ENCODE measurements at places on chromosomes 5 and 9.

DNA sequence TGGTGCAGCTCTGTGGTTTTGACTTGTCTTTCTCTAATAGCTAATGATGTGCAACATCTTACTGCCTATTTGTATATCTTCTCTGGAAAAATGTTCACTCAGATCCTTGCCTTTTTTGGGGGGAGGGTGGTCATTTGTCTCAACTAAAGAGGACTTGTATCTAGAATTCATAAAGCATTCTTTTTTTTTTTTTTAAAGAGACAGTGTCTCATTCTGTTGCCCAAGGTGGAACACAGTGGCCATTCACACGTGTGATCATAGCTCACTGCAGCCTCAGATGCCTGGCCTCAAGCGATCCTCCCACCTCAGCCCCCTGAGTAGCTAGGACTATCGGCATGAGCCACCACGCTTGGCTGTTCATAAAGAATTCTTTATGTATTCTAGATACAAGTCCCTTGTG is 33.2 kb downstream of the HABP4 start:
- no peak for DNase-seq

- no peak for DNase-seq
Observed at GRCh38 chr5:402615-403359, 40.2 kb upstream of the EXOC3 start.

GRCh38 chr9:18421391-18421790 is 52.6 kb upstream of the ADAMTSL1 start:
- DNase-seq: no peak

- peak; percentile 24 for DNase-seq
Observed at GRCh38 chr9:137053944-137054931, at the start of gene ENTPD2. Gene ENTPD2, minus strand, starts transcription at chr9:137054061. Its CDS starts 64 bp downstream, at chr9:137053997.

- no peak for DNase-seq
Observed at GRCh38 chr5:19928562-19929421, 59.2 kb downstream of the CDH18 start.

DNA sequence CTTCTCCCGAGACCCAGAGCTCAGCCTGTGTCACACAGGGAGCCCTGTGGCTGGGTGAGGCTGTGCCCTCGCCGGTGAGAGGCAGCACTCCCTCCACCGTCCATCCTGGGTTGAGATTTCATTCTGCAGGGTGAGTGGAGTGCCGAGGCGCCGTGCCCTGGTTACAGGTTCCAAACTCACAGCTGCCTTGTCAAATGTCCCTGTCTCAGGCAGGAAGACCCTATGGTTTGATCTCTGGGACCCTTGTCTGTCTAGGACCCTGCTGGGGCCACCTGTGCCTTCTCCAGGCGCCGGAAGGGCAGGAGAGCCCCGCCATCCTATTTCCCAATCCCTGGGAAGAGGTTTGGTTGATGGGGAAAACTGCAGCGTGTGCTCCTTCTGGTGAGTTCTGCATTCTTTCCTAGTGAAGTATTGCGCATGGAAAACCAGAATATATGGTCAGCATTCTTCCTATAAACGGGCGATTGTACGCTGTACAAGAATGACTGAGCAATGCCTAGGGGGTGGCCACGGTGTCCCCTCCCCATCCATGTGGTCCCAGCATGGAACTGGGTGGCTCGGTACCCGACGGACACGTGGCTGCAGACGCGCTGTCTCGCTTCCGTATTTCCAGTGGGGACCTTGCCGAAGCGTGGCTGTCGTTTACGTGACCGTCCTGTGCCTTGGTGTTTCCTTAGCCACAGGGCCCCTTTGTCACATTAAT is 95.9 kb upstream of the COL5A1 start:
- DNase-seq: no peak

DNA sequence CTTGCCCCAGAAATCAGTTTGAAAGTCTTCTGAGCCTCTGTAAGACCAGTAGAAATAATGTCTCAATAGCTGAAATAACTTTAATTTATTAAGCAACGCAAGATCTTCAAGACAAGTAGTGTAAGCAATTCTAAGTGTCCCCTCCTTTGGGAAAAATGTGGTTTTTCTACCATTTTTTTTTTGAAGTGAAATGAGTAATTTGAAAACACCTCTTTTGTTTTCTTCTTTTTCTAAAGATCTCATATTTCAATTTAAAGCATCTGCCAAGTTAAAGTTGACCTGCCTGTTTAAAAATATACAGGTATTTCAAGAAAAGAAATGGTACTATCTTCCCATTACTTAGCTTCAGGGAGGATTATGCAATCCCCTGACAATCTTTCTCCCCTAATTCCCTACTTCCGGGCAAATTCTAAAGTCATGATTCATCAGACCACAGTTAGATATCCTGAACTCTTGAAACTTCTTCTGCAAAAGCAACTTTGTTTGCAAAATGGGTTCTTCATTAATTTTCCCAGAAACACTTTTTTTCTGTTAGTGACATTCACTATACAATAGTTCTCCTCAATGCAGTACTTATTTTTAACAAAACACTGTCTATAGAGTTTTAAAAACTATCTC is 7.8 kb upstream of the ANXA1 start:
- DNase-seq: no peak

GRCh38 chr5:82097-82496 is 9.9 kb upstream of the PLEKHG4B start:
- no peak for DNase-seq

- DNase-seq: no peak
Observed at GRCh38 chr5:145010834-145011233, 824.3 kb downstream of the PRELID2 start.

DNA sequence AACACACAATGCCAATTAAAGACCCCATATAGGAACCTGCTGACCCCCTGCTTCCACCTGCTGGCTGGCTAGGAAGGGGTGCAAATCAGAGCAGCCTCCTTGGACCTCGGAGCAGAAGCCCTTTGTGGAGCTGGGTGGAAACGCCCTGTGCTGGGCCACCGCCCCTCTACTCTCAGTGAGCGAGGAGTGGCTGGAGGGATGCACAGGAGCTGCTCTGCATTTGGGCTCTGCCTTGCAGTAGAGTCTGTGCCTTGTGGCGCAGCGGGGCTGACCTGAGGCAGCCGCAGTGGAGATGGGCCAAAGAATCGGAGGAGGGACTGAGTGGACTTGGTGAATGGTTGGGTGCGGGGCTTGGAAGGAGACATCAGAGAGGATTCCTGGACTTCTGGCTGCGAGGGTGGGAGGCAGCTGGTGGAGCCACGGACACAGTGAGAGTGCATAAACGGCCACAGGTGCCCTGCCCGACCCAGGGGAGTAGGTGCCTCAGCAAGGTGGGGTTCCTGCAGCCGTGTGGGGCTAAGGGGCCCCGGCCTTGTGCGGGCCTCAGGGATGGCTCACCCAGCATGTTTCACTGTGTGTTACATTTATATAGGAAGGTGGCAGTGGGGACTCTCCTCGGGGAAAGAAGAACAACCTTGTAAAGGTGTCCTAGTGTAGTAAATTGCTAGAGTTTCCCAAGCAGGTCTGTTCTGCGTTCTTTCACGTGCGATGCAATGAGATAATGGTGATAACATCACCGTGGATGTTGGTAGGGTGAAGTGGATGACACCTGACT is 14.1 kb upstream of the IRX4 start:
- no peak for DNase-seq

DNA sequence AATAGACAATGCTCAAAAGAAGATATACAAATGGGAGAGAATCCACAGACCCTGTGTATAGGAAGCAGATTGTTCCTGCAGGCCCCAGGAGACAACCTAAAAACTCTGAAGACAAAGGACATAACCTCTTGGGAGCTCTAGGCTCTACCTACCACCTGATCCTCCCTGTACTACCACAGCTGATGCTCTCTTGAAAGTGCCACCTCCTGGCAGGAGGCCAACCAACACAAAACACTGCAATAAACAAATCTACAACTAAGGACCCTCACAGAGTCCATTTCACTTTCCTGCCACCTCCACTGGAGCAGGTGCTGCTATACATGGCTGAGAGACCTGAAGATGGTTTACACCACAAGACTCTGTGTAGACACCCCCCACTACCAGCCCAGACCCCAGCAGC is 49.0 kb downstream of the STARD4 start:
- no peak for DNase-seq

- DNase-seq: no peak
Observed at GRCh38 chr5:58149345-58149744, 310.5 kb downstream of the PLK2 start.

GRCh38 chr5:78273436-78273835 is 21.1 kb downstream of the AP3B1 start:
- DNase-seq: no peak

DNA sequence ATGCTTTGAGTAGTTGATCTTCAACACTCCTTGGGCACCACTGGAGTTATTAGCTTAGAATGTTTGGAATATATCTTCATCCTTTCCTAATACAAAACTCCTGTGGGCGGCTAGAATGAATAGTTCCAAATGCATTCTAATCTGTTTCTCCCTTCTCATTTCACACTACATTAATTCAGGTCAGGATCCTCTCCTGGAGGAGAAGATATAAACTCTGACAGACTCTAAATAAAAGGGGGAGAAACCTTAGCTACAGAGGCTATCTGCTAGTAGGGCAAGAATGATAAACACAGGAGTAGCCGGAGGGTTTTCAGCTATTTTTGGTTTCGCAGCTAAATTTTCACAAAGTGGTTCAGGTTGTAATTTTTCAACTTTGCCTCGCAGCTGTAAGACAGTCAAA is 45.2 kb upstream of the FAM240B start:
- no peak for DNase-seq

DNA sequence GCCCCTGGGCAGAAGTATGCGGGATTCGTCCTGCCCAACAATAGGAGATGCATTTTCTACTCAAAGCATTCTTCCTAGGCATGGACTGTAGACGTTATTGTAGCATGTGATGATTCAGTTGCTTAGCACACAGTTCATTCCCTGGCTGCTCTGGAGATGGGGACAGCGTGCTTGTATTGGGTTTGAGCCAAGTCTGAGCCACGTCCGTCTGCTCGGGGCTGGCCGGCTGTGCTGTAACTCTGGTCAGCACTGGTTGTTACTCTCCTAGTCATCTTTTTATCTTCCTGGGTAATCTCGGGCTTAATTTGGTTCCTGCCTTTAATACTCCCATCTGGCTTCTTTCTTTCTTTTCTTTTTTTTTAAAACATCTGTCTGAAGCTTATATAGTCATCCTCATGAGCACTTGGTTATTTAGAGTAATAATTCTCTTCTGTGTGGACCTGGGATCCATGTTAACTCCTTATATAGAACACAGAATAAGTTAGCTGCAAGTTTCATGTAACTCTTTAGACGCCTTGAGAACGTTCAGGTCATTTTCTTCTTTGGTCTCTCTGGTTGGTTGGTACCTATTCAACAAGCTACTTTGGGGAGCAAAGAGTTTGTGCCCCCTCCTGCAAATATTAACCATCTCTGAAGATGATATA is 118.8 kb upstream of the RPS23 start:
- no peak for DNase-seq

- DNase-seq: no peak
Observed at GRCh38 chr5:670396-671270, 22.5 kb downstream of the TPPP start.

DNA sequence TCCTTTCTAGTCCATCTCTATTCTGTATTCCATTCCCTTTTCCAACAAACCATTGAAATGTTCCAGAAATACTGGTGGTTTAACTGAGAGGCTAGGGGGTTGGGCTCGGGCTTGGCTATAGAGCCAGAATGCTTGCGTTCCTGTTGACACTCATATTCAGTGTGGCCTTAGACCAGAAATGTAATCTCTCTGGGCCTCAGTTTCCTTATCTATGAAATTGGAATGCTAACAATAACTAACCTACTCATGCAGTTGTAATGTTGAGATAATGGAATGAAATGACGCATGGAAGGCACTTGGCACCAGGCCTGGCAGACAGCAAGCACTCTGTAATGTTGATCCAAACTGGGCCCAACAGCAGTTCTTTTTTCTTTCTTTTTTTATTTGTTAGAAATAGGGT is 26.8 kb downstream of the JADE2 start:
- no peak for DNase-seq

GRCh38 chr5:89313804-89314588 is 431.0 kb upstream of the MEF2C start:
- no peak for DNase-seq

- DNase-seq: no peak
Observed at GRCh38 chr9:37102486-37102885, 17.9 kb upstream of the ZCCHC7 start.

- DNase-seq: no peak
Observed at GRCh38 chr5:133952729-133953567, 15.5 kb downstream of the C5orf15 start.

GRCh38 chr5:110768138-110768860 is 29.5 kb downstream of the SLC25A46 start:
- no peak for DNase-seq

DNA sequence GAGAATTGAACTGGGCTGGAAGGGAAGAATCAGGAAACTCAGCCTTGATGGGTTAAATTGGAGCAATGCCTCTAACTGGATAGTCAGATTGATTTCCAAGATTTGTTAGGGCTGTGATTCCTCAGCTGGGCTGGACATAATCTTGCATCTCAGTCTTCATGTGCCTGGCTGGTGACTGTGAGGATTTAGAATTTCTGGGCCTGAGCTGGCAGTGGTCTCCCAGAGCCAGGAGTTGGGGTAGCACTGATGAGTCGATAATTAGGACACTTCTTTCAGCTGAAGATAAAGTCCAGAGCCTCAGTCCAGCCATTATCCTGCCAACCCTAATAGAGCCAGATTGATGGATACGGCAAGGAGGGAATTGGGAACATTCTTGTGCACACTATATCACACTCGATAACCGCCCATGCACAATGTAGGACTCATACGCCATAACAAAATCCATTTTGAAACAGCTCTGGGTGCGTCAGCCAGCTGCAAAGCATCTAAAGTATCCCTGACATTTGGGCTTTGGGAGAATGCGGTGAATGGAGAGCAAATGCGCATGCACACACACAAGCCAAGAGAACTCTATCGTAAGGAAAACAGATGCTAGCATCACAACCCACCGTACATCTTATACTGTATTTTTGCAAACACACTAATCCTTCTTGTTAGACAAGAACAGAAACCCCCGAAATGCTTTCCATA is 405.1 kb upstream of the KLF4 start:
- DNase-seq: no peak

GRCh38 chr9:95778957-95779356 is 96.5 kb upstream of the ERCC6L2 start:
- DNase-seq: no peak

DNA sequence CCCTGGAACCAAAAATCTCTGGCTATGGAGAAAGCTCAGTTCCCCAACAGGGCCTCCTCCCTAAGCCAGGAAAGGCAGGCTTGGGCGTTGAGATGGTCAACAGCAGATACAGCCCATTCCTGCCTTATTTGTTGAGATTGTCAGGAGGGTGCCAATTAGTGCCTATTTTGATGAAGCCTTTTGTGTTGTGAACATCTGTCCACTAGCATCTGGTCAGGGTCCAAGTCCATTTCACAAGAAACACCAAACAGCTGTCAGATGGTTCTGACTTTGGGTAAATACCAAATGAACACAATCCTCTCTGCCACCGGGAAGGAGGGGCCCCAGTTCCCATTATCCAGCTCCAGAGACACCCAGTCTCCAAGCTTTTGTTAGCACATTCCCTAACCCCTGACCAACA is 19.9 kb downstream of the SEMA6A start:
- no peak for DNase-seq
